Muscle of arm (tissue), 14 donors: ENCODE measurements at places on chromosomes 7 and 10. TPM values are rescaled to one million over a fixed set of nuclear protein-coding genes. Genes with fewer than 3 reads are reported as not detected.

PTPRE gene
- polyA plus RNA-seq, result 9.9 TPM

HSPA12A gene
- polyA plus RNA-seq, result 6.2 TPM

GBX1 gene
- polyA plus RNA-seq, result 2.1 TPM

MEOX2 gene
- 78.1 TPM for polyA plus RNA-seq

CTNNA3 gene
- polyA plus RNA-seq, result 8.4 TPM

PTPRN2 gene
- 2.4 TPM for polyA plus RNA-seq

ITIH5 gene
- polyA plus RNA-seq, result 52.0 TPM

SPDYE2 gene
- 12.2 TPM for polyA plus RNA-seq

LRRD1 gene
- polyA plus RNA-seq, result 0.47 TPM

CCZ1B gene
- polyA plus RNA-seq, result 36.3 TPM

C10orf53 gene
- 0.08 TPM for polyA plus RNA-seq

ZNF679 gene
- not detected for polyA plus RNA-seq

MRC1 gene
- polyA plus RNA-seq, result 17.1 TPM

CPA5 gene
- polyA plus RNA-seq, result 11.1 TPM

ANKRD61 gene
- polyA plus RNA-seq, result 0.31 TPM

GIMAP5 gene
- polyA plus RNA-seq, result 7.3 TPM

PLCE1 gene
- polyA plus RNA-seq, result 41.9 TPM

SMKR1 gene
- polyA plus RNA-seq, result 0.15 TPM

GRM3 gene
- polyA plus RNA-seq, result 0.07 TPM

PNLIPRP3 gene
- polyA plus RNA-seq, result not detected

FXYD4 gene
- 1.2 TPM for polyA plus RNA-seq

- DNase-seq, result no peak
These were observed 679.4 kb downstream of the NRG3 start for GRCh38 chr10:82554381-82554780.

GRCh38 chr10:96410296-96410695, 51.5 kb upstream of the OPALIN start:
- DNase-seq, result no peak

DNA sequence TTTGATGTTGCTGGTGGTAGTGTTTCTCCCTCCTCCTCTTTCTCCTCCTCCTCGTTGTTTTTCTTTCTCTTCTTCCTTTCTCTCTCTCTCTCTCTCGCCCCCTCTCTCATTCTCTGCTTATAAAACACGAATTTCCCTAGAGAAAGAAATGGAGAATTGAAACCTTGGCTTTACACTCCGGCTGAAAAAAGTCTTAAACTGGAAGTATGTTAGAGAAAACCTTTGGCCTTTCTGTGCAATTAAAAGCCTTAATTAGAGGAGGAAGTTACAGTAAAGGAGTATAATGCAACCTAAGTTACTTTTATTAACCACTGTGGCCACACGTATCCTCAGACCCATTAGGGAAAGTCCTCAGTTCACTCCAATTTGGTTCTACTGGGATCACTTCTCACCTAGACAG, 501.7 kb upstream of the SORCS1 start:
- DNase-seq, result no peak

- DNase-seq, result no peak
These were observed 102.6 kb upstream of the NANOS1 start for GRCh38 chr10:118926903-118927302.

DNA sequence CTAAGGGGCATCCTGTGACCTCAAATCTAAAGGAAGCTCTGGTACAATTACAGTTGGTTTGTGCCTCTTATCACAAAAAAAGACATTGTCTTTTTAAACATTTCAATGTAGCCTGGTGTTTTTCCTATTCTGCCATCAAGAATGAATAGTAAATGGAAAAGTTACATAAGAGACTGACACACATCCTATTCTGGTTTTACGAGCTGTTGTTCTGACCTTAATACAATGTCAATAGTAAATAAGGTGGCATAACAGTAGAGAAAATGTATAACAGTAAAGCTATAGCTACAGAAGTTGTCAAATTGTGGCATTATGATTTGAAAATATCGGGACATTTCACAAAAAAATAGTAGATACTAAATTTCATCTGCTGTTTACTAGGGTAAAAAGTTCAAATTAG, 88.4 kb downstream of the NT5C2 start:
- no peak for DNase-seq

DNA sequence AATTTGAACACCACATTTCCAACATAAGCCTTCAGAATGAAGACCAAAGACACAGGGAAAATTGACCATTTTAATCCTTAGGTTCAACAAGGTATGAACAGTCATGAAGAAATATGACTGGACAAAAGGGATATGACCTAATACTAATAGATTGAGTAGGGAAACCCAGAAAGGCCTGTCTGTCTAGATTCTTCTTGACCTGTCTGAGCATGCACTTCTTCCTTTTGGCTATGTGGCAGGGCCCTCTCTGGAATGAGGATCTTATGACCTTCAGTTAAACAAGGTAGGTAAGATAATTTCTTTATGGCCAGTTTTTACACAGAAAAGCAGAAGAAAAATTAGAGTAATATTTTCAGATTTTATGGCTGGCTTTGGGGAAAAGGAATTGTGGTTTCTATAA, 3.0 kb upstream of the PHYHIPL start:
- DNase-seq, result no peak

- no peak for DNase-seq
These were observed 93.7 kb downstream of the WDFY4 start for GRCh38 chr10:48778193-48778857.

DNA sequence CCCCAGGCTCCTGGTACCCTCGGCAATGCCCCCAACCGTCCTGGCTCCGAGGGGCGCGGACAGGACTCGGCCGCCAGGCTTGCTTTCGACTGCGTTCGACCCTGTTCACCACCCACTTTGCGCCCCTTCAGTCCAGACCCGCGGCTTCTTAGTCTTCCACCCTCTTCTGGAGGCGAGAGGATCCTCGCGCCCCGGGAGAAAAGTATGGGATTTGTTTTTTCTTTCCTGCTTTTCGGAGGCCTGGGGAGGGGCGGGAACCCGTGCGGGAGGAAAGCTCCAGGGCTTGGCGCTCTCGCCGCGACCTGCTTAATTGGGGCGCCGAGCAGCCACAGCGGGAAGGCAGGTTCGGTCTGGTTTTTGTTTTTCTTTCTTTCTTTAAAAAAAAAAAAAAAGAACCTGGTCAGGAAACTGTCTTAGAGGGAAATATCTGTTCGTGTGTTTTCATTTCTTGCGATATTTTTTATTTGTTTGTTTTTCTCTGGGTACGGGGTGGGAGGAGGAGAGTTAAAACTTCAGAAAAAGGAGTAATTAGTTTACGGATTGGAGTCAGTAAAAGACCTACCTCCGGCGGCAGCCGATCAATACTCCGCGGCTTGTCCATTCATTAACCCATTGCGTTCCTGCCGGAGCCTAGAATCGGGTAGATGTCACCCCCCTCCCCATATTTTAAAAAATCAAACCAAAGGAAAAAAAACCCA, 1.6 kb downstream of the EMX2 start:
- DNase-seq, result peak; percentile 43

GRCh38 chr10:100470367-100470766, 7.6 kb downstream of the WNT8B start:
- DNase-seq, result no peak

- DNase-seq, result no peak
These were observed 10.1 kb downstream of the GBF1 start for GRCh38 chr10:102255404-102255803.

GRCh38 chr7:129642871-129643549, 31.5 kb downstream of the NRF1 start:
- no peak for DNase-seq

GRCh38 chr7:476736-477360, 42.8 kb downstream of the PDGFA start:
- DNase-seq, result no peak

DNA sequence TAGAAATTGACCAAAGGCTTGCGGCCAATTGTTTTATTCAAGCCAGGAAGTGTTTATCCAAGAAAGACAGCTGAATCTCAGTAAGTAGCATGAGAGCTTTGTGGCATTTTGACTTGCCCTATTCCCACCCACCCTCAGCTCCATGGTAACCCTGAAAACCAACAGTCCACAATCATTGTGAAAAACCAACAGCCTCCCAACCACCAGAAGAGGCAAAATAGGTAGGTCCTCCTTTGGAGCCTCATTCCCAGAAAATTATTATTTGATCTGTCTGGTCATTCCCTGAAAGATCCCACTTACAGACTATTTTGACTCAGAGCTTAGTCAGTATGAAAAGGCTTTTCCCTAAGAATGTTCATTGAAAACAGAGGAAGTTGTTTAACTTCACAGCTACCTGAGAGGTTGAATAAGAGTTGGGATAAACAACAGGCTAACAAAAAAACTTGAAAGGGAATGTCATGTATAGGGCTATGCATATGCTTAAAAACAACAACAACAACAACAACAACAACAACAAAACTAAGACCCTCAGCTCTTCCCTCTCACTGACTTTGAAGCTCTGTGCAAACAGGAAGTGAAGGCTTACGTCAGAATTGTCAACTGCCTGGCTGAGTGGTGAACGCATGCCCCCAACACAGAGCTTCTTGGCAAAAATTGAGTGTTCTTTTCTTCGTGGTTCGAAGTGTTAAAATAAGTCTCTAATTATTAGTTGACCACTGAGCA, 11.2 kb downstream of the KPNA7 start:
- no peak for DNase-seq

- no peak for DNase-seq
These were observed 51.1 kb downstream of the DPYSL4 start for GRCh38 chr10:132237871-132238270.

DNA sequence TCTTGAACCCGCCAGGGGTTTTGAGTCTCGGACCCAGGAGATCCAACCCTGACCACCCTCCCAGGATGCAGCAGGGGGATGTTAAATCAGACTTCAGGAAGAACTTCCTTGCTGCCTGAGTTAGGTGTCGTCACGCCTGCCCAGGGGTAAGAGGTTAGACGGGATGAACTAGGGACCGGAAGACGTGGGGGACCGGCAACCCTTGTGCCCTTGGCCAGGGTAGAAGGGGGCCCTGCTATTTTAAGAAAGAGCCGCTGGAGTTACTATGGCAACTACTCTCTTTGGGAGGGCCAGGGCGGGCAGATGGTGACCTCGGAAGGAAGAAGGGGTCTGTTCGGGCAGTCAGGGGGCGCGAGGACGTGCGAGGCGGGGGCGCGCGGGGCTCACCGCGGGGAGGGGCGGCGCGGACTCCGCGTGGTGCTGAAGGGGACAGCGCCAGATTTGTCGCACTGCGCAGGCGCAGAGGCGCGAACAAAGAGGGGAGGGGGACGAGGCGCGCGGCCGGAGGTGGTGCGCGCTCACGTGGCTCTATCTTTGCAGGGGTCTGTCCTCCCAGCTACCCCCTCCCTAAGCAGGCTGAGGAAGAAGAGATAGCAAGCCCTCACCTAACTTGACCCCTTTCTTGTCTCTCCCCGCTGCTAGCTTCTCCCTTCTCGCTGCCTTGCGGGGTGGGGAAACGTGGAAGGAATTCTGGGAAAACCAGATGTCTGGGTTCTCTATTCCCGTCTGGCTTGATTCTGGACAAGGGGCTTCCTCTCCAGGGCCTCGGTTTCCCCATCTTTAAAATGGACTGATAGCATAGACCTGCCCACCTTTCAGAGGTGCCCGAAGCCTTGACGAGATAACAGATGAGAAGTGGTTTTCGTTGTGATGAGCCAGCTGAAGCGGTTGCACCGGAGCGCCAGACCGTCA, 940 bp upstream of the PSD start:
- peak; percentile 68 for DNase-seq

GRCh38 chr7:84614821-84615501, 420.4 kb upstream of the SEMA3A start:
- no peak for DNase-seq

DNA sequence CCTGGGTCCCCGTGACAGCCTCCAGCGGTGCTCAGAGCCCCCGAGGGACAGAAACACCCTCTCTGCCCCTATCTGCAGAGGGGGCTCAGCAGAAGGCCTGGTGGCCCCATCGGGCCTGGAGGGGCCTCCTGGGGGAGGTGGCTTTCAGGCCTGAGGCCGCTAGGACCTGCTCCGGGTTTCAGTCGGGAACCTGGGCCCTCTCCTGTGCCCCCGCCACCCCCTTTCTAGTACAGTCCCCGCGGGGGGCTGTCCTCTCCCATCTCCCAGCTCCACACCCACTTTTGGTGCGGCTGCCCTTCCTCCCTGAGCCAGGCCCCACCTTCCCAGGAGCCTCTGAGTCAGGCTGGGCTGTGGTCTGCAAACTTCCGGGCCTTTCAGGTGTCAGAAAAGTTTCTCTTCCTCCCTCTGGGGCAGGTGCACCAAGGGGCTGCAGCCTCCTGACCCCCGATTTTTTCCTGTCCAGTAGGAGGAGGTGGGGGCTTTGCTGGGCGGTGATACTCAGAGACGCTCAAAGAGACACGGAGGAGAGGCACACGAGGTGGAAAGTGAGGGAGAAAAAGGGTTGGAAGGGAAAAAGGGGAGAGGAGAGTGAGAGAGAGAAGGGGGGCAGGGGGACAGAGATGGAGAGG, 692 bp downstream of the CARD11 start:
- DNase-seq, result no peak

DNA sequence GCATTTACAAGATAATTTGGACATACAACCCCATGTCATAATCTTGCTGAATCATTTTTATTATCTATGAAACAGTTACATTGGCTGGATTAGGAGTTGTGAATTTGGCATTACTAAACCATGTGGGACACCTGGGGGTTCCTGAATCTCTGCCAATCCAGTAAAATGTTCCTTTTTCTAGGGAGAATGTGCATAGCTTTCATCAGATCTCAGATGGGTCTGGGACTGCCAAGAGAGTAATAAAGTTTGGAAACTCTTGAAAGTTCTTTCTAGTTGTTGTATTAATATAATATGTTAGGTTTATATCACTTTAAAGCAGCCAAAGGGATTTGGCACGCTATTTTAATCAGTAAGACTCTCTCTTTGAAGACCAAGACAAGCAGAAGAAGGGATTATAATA, 62.7 kb downstream of the SEMA3E start:
- DNase-seq, result no peak

- no peak for DNase-seq
These were observed 37.5 kb downstream of the SMURF1 start for GRCh38 chr7:99106411-99106810.

DNA sequence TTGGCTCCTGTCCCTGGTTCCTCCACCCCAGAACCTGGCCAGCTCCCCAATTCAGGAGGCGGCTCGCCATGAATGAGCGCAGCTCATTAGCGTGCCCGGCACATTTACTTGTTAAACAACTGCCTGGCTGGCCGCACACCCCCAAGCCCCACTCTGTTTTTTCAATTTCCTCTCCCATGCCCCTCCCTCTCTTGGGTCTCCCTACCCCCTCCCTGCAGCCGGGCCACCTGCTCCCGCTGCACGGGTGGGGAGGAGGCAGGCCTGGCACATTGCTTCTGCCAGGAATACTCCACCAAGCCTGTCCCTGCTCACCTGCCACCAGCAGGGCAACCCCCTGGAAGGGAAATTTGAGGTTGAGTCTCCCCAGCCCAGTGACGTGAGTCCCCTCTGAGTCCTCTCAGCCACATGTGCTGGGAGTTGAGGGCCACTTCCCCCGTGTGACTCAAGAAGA, 2.5 kb upstream of the SLIT1 start:
- DNase-seq, result no peak

- DNase-seq, result no peak
These were observed 21.4 kb downstream of the CREB5 start for GRCh38 chr7:28433699-28434219.

GRCh38 chr7:36752026-36752711, 27.9 kb upstream of the AOAH start:
- no peak for DNase-seq

DNA sequence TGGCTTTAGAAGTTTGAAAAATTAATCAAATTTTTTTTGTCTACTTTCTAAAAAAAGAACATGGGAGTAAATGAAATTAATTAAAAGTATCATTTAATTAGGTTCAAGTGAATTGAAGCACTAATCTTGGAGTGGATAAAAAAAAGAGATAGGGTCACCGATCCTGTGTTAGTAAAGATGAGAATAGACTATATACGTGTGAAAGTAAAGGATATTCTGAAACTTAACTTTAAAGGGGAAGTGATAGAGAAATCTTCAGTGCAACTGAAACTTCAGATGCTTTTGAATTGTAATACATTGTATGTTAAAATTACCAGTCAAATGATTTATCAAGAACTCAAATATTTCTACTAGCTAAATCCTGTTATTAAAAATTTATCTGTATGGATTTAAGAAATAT, 4.8 kb downstream of the NHLRC2 start:
- DNase-seq, result no peak
